ENCODE measurements at places on chromosomes 7 and 10.
A peak's percentile ranks its signal among the peaks of the same experiment; 100 is the strongest.

GRCh38 chr10:112471878-112472487, 25.0 kb downstream of the VTI1A start:
- DNase-seq: no peak

- DNase-seq: peak; percentile 42
These were observed 128.2 kb downstream of the UBE2H start for GRCh38 chr7:129824291-129825208.

DNA sequence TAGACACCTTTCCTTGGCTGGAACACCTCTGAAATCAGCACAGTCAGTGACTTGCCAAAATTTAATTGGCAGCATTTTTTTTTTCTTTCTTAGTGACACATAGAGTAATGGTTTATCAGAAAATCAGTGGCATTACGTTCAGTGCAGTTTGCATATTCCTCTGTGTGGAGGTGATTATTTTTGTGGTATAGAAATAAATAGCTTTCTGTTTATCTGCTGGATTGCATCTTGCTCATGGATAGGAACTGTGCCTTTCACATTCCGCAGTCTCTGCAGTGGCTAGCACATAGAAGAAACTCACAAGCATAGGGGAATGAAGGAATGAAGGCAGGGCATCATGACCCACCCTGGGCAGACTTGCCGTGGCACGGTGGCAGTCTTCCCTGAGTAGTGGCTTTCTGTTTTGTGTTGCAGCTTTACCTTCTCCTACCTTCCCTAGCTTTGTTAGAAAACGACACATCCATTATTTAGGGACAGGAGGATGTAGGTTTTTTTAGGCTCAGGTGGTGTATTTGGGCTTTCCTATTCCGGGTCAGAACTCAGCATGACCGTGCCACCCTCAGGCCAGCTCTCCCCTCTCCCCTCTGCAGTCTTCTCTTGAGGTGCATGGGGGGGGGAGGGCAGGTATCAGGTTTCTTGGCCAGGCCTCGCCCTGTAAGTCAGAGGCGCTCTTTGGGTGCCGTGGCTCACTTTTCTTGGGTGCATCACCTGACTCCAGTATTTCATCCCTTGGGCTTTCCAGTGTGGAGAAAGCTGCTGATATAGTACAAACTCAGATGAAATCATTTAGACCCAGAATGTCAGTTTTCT, 112.5 kb upstream of the GJD4 start:
- peak; percentile 50 for DNase-seq

- DNase-seq: no peak
These were observed 34.2 kb downstream of the KLF6 start for GRCh38 chr10:3750854-3751253.

GRCh38 chr10:92385831-92386230, 94.9 kb downstream of the MARCHF5 start:
- no peak for DNase-seq

DNA sequence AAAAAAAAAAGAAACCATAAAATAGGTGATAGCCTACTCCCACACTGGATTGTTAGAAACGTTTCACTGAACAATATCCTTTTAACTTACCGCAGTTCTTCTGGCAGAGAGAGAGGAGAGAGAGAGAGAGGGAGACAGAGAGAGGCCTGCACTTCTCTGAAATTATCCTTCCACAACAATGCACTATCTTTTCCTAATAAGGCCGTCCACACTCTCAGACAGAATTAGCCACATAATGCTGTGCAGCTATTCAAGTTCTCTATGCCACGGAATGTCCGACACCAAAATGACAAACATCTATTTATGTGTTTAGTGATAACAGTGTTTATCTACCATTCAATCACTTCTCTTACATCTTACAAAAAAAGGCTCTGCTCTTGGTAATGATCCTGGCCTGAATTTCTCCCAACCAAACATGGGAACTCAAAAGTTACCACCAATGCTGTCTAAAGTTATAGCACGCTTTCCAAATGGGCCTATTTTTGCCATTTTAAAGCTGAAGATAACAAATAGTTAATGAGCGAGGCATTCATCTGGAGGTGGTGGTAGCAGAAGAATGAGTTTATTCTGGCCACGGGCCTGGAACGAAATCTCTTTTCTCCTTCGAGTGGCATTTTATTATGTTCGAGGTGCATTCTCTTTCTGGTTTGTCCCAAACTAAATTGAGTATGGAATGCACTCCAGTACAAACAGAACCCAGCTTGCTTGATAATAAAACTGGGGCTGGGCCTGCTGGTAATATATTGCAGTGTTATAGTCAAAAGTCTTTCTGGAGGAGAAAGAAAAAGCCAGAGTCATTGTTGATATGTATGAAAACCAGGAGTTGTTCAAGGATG, 160.2 kb upstream of the SVIL start:
- DNase-seq: no peak

- no peak for DNase-seq
These were observed 72.9 kb upstream of the STEAP1B start for GRCh38 chr7:22572937-22573336.

GRCh38 chr10:103803941-103804340, 51.4 kb downstream of the SH3PXD2A start:
- no peak for DNase-seq

DNA sequence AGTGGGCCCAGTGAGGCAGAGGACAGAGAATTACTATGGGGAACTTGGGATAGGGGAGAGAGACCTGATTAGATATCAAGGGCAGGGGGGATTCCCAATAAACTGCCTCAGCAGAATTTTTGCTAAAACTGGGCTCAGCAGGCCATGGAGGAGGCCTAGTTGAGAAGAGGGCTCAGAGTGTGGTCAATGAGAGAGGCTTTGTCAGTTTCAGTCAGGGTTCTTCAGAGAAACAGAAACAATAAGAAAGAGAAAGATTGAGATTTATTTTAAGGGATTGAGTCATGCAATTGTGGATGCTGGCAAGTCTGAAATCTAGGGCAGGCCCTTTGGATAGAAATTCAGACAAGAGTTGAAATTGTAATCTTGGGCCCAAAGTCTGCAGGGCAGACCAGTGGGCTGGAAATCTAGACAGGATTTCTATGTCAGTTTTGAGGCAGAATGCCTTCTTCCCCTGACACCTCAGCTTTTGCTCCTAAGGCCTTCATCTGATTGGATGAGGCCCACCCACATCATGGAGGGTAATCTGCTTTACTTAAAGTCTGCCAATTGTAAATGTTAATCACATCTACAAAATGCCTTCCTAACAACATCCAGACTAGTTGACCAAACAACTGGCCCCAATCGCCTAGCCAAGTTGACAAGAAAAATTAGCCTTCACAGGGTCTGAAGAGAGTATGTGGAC, 33.5 kb upstream of the CCSER2 start:
- DNase-seq: no peak

- no peak for DNase-seq
These were observed 14.3 kb downstream of the JAZF1 start for GRCh38 chr7:28165961-28166955.

DNA sequence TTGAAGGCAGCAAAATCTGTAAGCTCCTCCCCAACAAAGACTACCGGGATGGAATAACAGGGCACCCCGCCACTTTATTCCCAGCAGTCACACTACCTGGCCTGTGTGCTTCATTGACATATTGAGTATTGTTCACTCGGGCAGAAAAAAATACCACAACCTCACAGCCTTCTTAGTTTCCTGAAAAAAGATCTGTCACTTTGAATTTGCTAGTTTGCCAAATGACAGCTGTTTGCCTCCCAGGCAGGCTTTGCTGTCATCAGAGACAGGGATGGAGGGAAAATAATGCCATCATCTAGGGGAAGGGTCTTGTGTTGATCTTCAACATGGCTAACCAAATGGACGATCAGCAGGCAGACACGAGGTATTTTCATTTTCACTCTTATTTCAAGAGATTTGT, 26.9 kb downstream of the BMPER start:
- no peak for DNase-seq

GRCh38 chr10:64010711-64011110, 489.5 kb downstream of the REEP3 start:
- DNase-seq: no peak

- DNase-seq: no peak
These were observed 11.6 kb upstream of the LIPF start for GRCh38 chr10:88652616-88653015.

DNA sequence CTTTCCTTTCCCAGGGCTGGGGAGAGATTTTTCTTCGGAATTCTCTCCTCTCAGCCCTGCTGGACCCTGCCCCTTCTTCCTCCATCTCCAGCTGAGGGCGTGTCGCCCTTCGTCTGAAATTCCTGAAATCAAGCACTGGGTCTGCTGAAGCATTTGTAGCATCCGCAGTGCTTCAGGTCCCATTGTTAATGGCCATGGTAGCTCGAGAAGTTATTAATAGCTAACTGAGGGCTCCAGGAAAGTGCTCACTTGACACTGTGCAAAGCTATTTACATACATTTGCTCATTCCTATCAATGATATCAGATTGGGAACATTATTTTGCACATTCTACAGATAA, 515 bp downstream of the FAM149B1 start:
- no peak for DNase-seq

GRCh38 chr7:10085231-10085630, 888.4 kb upstream of the PHF14 start:
- no peak for DNase-seq

- no peak for DNase-seq
These were observed 19.6 kb downstream of the SRI start for GRCh38 chr7:88200261-88200660.

- peak; percentile 26 for DNase-seq
These were observed 99.6 kb upstream of the SEMA3D start for GRCh38 chr7:85286446-85286845.

- DNase-seq: no peak
These were observed 8.6 kb upstream of the TARP start for GRCh38 chr7:38282081-38282480.

DNA sequence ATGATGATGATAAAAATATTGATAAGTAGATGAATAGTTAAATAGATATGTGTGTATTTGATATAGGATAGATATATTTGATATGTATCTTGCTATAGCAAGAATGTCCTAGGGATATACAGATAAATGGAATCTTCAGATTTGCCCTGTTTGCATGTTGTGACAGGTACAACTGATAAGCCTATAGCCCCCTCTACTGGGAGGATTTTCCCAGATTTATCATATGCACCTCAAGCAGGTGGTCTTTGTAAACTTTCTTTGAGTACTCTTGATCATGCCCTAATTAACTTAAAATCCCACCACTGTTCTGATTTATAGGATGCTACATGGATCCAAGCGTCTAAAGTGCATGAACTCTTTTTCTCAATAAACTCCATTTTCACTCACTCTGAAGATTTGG, 1050.7 kb downstream of the SORCS3 start:
- no peak for DNase-seq

DNA sequence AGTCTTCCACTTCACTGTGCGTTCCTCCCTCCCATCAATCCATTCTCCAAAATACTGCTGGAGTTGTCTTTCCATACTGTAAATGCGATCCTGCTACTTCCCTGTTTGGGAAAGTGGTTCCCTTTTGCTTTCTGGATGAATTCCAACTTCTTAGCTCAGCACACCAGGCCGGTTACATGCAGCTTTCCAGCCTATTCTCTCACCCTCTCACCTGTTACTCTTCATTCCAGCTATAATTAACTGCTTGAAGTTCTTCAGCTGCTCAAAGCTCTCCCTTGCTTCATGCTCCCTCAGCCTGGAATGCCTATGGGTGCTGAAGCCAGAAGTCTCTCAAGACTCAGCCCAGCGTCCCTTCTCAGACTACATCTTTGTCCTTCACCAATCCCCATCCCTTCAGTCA, 6.0 kb upstream of the ZNRF2 start:
- DNase-seq: no peak

DNA sequence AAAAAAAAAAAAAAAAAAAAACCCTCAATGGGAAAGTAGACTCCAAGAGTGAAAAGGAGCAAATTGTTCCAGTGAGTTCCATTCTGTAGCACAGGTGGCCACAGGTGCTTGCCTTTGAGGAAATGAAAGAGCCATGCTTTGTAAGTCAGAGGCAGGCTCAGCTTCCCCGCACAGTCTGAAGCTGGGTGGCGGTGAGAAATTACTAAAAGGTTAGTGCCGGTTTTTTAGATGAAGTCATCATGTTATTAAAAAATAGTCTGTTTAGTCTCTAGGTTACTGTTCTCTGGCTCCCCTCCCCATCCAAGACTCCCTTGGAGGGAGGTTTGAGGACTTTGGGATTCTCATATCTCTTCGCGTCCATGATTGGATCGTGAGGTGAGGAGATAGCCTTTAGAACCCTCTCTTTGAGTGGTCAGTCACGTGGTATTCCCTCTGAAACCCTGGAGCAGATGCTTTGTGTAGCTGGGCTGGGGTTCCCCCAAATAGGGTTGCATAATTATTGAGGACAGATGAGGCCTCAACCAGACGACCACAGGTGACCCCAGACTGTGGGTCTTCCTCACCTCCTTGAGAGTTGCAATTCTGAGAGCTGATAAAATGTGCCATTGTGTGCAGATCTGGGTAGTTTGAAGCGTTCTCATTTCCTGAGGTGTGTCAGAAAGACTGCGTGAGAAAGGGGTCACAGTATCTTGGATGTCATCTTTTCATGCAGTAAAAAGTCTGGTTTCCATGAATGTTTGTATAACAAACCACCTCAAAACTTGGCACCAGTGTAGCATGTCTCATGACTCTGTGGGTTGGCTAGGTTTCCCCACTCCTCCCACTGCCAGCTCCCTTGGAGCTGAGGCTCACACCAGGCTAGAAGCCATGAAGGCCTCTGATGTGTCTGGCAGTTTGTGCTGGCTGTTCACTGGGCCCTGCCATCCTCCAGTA, 27.1 kb downstream of the OGDH start:
- peak; percentile 98 for DNase-seq

GRCh38 chr10:93541402-93542357, 24.8 kb upstream of the FFAR4 start:
- DNase-seq: no peak

- no peak for DNase-seq
These were observed 60.1 kb upstream of the SDK1 start for GRCh38 chr7:3240826-3241430.

DNA sequence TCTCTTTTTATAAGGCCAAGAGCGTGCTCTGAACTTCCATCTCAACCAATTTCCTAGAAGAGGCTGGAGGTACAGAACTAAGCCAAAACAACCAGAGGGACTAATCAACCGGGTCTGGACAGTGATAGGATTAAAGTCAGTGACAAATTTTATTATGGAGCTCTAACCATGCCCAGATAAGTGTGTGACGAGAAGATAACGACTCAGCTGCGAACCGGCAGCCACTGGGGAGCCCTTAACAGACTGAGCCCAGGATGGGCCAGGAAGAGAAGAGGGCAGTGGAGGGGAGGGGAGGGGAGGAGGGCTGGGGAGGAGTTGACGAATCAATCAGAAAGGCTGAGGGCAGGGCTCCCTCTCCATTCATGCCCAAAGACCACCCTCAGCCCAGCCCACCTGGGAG, 119.9 kb downstream of the PLXNA4 start:
- DNase-seq: no peak

Data from LNCaP clone FGC (cell line).